ENCODE measurements at places on chromosomes 1 and 21.

- DNase-seq: no peak
Observed at GRCh38 chr1:31105646-31106045, 40.1 kb upstream of the PUM1 start.

- no peak for DNase-seq
Observed at GRCh38 chr1:6397844-6398441, 4.4 kb upstream of the ACOT7 start.

DNA sequence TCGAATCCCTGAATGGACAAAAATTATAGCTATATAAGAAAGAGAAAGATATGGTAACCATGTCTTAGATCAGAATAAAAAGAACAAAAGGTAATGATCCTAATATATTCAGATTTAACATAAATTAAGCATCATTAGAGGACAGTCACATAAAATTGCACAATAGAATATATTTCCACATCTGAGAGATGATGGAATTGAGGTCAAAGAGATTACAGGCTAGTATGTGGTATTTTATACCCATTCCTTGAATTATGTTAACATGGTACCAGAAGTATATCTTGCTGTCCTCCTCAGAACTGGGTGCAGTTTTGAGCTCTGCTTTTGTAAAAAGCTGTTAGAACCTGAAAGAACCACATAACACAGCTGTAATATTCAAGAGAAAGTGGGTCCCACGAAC, 245.6 kb upstream of the HOOK1 start:
- no peak for DNase-seq

- no peak for DNase-seq
Observed at GRCh38 chr1:85572574-85572973, 8.0 kb upstream of the CCN1 start.

DNA sequence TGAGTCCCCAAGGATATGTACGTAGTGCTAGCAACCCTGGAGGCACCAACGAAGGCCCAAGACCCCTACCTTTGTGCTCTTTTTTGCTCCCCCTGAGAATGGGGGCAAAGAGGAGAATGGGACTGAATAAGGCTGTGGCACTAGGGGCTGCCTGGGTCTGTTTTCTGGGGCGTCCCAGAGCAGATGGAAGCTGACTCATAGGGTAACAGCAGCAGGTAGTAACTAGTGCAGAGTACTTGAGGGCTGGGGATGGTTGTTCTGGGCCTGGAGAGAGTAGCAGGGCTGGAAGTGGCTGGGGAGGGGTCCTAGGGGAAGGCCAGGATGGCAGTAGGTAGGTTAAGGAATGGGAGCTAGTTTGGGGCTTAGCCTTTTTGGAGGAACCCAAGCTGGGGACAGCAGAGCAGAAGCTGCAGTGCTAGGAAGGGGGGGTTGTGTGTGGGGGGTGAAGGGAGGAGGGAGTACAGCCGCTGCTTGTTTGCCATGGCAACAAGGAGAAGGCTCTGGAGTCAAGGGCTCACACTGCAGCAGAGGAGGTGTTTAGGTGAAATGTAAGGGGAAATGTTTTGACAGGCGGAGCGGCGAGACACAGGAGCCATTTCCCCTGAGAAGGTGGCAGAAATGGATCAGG, 1.8 kb downstream of the NCDN start:
- no peak for DNase-seq

DNA sequence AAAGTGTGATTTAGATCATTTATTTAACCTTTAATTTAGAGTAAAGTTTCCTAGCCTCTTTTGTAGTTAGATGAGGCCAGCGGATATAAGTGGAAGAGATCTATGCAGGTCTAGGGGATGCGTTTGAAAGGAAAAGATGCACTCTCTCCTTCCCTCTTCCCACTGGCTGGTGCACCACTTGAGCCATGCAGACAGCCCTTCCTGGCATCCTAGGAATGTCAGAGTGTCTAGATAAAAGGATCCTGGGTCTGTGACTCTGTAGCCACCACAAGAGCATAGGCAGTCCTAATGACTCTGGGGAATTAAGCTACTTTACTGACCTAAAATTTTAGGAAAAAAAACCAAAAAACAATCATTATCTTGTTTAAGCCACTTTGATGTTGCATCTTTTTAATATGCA, 16.0 kb upstream of the STUM start:
- DNase-seq: no peak

DNA sequence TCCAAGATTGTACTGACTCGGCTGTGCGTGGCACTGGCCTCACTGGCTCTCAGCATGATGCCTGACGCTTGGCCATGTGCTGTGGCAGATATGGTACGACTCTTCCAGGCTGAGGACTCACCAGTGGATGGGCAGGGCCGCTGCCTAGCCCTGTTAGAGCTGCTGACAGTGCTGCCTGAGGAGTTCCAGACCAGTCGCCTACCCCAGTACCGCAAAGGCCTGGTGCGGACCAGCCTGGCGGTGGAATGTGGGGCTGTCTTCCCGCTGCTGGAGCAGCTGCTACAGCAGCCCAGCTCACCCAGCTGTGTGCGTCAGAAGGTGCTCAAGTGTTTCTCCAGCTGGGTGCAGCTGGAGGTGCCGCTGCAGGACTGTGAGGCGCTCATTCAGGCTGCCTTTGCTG, 2.9 kb downstream of the IPO13 start:
- no peak for DNase-seq

DNA sequence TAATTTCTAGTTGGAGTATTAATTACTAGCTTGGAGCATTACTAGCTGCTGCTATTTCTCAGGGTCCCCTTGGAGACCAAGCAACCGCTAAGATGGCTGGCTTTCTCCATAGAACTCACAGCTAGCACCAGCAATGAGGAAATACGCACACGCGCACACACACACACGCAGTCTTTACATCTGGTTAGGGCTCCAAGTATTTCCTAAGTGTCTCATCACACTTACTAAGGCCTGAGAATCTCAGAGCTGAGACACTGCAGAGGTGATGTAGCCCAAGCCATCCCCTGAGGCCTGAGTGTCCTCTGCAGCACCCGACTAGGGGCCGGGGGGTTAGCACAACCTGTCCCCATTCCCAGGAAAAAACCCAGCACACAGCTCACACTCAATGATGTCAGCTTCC, 42.5 kb downstream of the ITPKB start:
- no peak for DNase-seq

- no peak for DNase-seq
Observed at GRCh38 chr1:55575571-55576279, 360.6 kb upstream of the USP24 start.

DNA sequence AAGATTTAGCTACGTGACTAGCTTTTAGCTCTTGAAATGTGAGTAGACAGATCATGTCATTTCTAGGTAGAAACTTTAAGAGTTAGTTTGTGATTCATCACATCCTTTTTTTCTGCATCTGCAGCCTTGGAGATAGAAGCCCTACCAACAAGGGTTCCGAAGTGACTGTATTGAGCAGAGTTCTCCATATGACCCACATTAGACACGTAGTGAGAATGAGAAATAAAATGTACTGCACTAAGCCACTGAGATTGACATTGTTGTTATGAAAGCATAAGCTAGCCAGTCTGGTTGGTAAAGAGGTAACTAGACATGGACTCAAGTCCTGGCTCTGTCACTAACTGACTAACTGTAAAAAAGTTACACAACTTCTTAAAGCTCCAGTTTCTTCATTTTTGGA, 296.1 kb downstream of the PDE4B start:
- no peak for DNase-seq

DNA sequence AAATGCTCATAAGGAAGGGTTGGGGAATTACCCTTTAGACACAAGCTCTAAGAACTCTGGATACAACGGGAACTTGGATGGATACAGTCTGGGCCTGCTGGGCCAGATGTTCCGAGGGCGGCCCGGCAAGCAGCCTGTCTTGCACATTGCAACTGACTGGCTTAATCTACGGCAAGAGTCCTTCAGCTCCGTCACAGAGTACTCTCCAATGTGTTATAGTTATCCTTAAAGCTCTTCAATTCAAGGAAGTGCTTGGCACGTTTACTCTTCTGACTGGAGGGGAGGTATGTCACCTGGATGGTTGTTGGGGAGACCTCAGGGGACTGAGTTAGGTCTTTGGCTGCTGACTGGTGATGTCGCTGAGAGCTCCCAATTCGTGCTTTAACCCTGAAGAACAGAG, 1.1 kb upstream of the CFAP141 start:
- DNase-seq: no peak

- DNase-seq: no peak
Observed at GRCh38 chr1:53512807-53513755, 53.9 kb downstream of the DMRTB1 start.

GRCh38 chr1:52072291-52072690, 16.2 kb downstream of the BTF3L4 start:
- DNase-seq: no peak

DNA sequence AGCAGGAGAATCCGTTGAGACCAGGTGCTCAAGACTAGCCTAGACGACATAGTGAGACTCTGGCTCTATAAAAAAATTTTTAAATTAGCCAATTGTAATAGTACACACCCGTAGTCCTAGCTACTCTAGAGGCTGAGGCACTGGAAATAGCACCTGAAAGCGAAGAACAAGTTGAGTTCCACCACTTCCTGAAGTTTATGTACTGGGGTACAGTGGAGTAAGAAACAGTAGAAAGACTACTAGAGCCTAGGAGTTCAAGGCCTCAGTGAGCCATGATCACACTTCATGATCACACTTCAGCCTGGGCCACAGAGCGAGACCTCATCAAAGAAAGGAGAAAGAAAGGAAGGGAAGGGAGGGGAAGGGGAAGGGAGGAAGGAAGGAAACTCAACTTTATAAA, 19.8 kb downstream of the RSBN1 start:
- DNase-seq: no peak

DNA sequence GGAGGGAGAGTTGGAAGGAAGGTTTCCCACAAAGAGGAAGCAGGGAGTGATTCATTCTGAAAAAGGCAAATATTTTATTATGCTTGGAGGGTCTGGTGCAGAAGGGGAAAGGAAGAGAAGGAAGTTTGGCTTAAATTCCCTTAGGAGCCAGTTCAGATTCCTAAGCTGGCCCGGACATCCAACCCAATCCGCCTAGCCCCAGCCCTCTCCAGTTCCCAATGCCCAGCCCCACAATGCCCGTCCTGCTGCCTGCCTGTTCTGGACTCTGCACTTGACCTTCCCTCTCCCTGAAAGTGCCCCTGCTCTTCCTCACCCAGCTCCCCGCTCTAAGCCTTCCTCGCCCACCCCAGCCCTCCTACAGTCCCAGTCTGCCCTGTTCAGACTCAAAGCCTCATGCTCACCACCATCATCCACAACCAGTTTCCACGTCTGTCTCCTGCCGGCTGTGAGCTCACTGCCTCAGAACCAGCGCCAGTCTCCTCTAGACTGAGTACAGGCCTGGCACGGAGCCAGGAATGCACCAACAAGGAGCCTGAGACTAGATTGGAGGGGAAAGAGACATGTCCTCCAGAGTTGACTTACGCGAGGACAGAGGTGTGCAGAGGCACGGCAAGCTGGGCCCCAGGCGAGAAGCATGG, 18.9 kb downstream of the CAPN2 start:
- no peak for DNase-seq

DNA sequence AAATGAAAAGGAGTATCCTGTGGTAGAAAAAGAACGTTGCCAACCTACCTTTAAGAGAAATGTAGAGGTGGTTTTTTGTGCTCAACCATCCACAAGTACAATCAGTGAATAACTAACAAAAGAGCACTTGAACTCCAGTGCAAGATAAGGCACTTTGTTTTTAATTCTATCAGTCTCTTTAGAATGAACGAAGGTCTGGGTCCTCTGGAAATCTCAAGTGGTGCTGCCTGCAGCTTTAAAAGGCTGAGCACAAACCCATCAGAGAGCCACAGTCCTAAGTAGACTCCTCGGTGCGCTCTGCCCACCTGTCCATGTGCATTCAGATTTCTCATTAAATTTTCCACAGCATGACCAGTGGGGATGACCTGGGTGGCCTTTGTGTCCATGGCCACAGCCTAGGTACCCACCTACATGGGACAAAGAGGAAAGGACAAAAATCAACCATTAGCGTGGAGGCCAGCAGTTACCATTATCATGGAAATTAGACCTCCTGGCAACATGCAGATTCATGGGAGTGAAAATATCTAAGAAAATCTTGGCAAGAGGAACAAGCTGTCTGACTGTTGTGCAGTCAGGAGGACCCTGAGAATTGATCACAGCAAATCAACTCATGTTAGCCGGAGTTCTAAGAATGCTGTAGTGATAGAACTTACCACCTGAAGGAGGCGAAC, 9.4 kb downstream of the TRIM45 start:
- no peak for DNase-seq

GRCh38 chr1:230735447-230735846, 11.7 kb upstream of the CAPN9 start:
- no peak for DNase-seq

GRCh38 chr1:203625628-203626019, 1.0 kb upstream of the ATP2B4 start:
- peak; percentile 31 for DNase-seq

GRCh38 chr1:233516732-233517131, 97.2 kb upstream of the KCNK1 start:
- DNase-seq: no peak

DNA sequence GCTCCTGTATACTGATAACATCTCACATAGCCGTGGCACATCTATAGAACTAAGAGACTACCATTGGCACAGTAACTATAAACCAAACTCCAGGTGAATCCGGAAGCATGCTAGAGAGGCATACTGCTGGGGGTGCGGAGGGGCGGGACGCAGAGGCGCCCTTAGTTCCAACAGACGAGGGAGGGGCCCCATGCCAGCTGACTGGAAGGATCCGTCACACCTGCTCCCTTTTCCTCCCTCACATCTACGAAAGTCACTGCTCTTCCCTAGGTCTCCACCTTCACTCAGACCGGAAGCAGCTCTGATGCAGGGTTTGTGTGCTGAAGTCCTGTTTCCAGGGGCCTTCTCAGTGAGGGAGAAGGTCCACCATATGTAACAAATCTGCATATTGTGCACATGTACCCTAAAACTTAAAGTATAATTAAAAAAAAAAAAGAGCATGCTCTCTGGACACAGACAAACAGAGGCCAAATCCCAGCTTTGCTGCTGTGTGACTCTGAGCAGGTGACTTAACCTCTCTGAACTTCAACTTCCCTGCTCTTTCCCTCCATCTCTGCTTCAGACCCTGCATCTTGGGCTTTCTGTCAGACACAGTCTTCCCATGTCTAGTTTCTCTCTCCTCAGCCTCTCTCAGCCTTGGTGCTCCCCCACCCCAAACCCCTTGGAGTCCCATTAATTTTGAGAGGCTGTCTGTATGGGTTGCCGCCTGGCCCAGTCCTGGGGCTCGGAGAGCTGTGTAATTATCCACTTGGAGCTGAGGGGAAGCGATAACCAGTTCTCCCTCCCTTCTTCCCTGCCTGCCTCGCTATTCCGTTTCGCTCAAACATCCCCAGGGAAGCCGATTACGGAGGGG, 7.8 kb upstream of the GJB5 start:
- no peak for DNase-seq

DNA sequence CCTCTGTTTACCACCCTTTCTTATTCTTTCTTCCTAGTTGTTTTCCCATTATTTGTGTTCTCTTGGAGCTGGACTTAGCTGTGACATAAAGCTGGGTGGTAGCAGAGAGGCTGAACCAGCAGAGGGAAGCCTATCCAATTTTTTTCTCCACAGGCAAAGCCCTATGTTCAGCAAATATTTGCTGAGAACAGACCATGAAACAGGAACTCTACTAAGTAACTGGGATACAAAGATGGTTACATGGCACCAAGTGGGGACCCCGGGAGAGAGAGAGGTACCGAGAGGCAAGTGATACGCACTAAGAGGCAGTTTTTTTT, 6.6 kb downstream of the CFAP141 start:
- no peak for DNase-seq

All from HEK293T (cell line).